ENCODE measurements at places on chromosomes 7 and 10.

DNA sequence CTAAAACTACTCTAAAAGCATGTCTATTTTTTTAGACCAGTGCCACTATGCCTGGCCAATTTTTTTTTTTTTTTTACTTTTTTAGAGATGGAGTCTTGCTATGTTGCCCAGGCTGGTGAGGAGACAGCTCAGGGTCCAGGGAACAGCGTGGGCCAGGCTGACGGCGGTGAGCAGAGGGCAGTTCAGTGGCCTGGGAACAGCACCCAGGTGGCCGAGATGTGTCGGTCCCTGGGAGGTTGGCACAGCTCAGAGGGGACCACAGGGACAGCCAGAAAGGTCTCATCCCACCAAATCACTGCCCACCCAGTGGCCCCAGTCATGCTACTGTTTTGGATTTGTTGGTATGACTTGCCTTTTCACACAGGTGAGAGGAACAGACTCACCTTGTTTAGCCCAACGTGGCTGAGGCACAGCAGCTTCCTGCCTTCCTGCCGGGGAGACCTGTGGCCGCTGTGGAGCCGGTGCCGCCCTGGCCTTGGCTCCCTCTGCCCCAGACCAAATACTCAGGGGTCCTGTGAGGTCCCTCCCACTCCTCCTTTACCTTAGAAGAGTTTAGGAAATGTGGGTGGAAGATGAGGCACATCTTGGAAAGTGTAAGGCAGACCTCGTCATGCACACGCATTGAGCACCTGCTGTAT, 109.6 kb downstream of the PTPRE start:
- peak overlapping the region; percentile 20 for H3K4me3 ChIP-seq
- H3K4me1 ChIP-seq, result peaks cover 1% of the 10 kb centered on the region
- H3K27ac ChIP-seq, result no peak overlapping the region
- DNase-seq, result no peak
- peaks cover 4% of the 10 kb centered on the region for H3K27me3 ChIP-seq
- no peaks in the 10 kb centered on the region for H3K36me3 ChIP-seq

GRCh38 chr10:73577788-73578187, 13.4 kb downstream of the USP54 start:
- H3K4me1 ChIP-seq, result peaks cover 3% of the 10 kb centered on the region
- no peak overlapping the region for H3K4me3 ChIP-seq
- DNase-seq, result no peak
- H3K27ac ChIP-seq, result no peak overlapping the region

DNA sequence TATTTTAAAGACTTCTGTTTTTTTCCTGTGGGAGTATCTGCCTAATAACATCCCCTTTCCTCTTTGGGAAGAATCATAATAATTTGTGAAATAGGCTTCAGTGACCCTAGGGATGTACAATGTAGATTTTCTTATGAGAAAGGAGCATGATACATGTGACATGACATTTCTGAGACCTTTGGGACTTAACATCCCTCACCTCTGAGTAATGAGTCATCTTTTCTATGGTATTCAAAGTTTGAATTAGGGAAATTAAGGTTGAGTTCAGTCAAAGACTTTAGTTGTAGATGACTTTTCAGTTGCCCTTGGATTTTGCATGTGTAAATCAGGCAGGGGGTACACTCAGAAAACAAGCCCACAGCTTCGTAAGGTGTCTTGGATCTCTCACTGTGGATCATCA, 14.3 kb downstream of the GRK5 start:
- no peaks in the 10 kb centered on the region for H3K27me3 ChIP-seq
- peak overlapping the region; percentile 57 for H3K4me3 ChIP-seq
- no peak overlapping the region for H3K27ac ChIP-seq
- no peak for DNase-seq
- H3K36me3 ChIP-seq, result no peaks in the 10 kb centered on the region

- DNase-seq, result no peak
- H3K4me1 ChIP-seq, result no peaks in the 10 kb centered on the region
- H3K27ac ChIP-seq, result no peak overlapping the region
Observed at GRCh38 chr7:88835147-88835728, 39.7 kb upstream of the TEX47 start.

GRCh38 chr10:92544296-92544695, 29.6 kb downstream of the IDE start:
- peak; percentile 62 for DNase-seq
- H3K27ac ChIP-seq, result no peak overlapping the region
- no peaks in the 10 kb centered on the region for H3K36me3 ChIP-seq
- H3K27me3 ChIP-seq, result no peaks in the 10 kb centered on the region

DNA sequence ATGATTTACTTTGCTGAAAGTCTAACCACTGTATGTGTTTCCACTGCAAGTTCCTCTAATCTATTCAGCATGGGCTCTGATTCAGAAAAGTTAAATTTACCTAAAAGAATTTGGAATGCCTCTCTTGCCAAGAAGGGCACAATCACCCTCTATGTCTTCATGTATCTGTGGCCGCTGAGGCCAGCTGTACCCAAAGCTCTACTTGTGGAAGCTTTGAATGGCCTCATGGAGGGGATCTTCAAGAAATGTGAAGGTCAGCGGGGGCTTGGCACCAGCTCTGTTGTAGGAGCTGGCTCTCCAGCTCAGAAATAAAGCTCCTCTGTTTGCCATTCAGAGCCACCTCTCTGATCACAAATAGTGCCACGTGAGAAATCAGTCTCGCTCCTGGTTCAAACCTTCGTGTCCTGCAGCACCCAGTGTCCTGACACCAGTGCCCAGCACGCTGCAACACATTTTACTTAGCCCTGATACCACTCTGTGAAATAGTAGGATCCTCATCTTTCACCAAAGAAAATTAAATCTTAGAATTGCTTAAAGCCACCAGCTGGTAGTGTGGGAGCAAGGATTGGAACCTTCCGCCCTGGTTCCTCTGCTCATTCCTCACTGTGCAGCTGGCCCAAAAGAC, 61.1 kb downstream of the PKD1L1 start:
- peaks cover 42% of the 10 kb centered on the region for H3K27me3 ChIP-seq
- no peak overlapping the region for H3K27ac ChIP-seq
- H3K4me3 ChIP-seq, result no peak overlapping the region
- H3K4me1 ChIP-seq, result peaks cover 5% of the 10 kb centered on the region

GRCh38 chr7:17298840-17299482, 509 bp downstream of the AHR start:
- peak overlapping the region; percentile 37 for H3K27ac ChIP-seq
- no peaks in the 10 kb centered on the region for H3K27me3 ChIP-seq
- H3K4me3 ChIP-seq, result peak overlapping the region; percentile 92
- DNase-seq, result peak; percentile 43
- no peaks in the 10 kb centered on the region for H3K4me1 ChIP-seq
- no peaks in the 10 kb centered on the region for H3K36me3 ChIP-seq

GRCh38 chr10:27959093-27959715, 39.7 kb downstream of the ODAD2 start:
- no peak overlapping the region for H3K4me3 ChIP-seq
- H3K27ac ChIP-seq, result no peak overlapping the region
- no peak for DNase-seq
- peaks cover 2% of the 10 kb centered on the region for H3K4me1 ChIP-seq
- no peaks in the 10 kb centered on the region for H3K27me3 ChIP-seq
- peaks cover 3% of the 10 kb centered on the region for H3K36me3 ChIP-seq

DNA sequence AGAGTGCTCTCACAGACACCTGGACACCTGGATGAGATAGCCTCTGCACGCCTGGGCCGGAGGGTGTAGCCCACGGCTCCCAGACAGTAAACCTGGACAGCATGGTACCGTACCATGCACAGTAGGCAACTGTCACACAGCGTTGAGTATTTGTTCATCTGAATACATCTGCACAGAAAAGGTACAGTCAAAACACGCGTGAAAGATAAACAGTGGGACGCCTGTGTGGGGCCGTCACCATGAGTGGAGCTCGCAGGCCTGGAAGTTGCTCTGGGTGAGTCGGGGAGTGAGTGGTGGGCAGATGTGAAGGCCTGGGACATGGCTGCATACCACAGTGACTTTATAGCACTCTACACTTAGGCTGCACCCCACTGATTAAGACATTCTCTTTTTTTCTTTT, 280.0 kb upstream of the SHH start:
- no peak overlapping the region for H3K27ac ChIP-seq
- DNase-seq, result no peak
- H3K27me3 ChIP-seq, result no peaks in the 10 kb centered on the region
- no peaks in the 10 kb centered on the region for H3K36me3 ChIP-seq

DNA sequence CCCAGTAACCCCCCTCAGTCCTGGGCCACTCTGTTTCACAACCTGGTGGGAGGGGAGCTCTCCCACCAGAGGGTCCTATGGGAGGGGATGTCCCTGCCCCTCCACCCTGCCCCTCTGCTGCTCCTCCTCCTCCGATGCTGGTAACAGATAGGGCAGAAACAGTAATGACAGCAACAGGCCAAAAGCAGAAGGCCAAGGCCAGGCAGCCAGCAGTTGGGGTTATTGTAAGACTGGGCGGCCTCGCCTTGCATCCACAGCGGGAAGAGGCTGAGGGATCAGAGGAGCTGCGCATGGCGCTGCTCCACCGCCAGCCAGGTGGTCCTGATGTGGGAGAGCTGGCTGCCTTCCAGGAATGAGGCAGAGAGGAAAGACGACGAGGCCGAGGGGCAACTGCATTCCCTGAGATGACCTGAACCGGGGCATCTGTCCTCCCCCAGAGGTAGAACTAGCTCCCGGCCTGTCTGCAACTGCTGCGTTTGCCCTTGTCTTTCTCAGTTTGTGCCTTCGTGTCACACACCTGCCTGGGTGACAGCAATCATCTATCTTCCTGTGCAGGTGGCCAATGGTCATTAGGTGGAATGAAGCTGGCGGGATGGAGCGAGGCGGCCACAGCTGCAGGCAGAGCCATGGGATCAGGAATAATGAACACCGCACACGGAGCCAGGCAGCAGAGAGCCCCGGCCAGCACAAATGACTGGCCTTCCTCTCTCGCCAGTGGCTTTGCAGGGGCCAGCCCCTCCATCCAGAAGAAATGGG, 54.0 kb upstream of the CACUL1 start:
- DNase-seq, result no peak
- H3K4me1 ChIP-seq, result no peaks in the 10 kb centered on the region
- H3K27me3 ChIP-seq, result peaks cover 3% of the 10 kb centered on the region

DNA sequence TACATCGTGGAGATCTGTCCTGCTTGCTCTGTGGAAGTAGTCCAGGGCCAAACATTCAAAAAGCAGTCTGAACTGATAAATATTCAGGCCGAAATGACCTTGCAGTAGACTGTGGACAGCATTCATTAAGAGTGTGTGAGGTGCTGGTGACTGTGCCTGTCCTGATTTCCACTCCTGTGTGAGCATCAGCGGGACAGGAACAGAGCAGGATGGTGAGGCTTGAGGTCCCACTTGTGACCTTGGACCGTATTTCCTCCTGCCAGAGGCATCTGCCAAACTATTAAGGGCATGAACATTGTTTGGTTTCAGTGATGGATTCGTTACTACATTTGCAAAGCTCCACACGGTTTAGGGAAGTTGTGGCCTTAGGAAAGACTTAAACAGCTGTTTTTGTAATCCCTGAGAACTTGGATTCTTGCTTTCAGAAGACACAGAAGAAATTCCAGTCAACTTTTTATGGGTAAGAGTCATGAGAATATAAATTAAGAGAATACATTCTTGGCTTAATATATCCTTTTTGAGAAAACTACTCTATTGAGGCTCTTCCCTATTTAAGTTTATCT, 32.8 kb downstream of the CCNY start:
- no peak overlapping the region for H3K4me3 ChIP-seq
- no peaks in the 10 kb centered on the region for H3K27me3 ChIP-seq
- no peak overlapping the region for H3K27ac ChIP-seq
- no peaks in the 10 kb centered on the region for H3K36me3 ChIP-seq

DNA sequence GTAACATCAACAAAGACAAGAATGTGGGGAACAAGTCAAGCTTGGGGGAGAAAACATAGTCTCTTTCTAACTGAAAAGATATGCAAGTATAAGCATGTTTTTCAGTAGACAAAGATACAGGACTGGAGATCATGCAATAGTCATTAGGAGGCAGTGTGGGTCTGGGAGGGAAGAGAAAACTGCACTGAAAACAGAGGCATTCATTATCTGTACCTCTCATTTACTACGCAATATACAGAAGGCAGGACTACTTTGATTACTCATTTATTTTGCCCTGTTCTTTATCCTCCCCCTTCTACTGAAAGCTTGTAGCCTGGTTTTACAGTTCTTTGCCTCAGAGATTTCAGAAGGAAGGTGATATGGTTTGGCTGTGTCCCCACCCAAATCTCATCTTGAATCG, 341.2 kb downstream of the CRPPA start:
- H3K4me3 ChIP-seq, result no peak overlapping the region
- no peak for DNase-seq
- H3K27ac ChIP-seq, result no peak overlapping the region
- H3K4me1 ChIP-seq, result no peaks in the 10 kb centered on the region
- no peaks in the 10 kb centered on the region for H3K36me3 ChIP-seq
- no peaks in the 10 kb centered on the region for H3K27me3 ChIP-seq

- no peak overlapping the region for H3K27ac ChIP-seq
- peak overlapping the region; percentile 92 for H3K4me3 ChIP-seq
- H3K36me3 ChIP-seq, result no peaks in the 10 kb centered on the region
- H3K27me3 ChIP-seq, result no peaks in the 10 kb centered on the region
- H3K4me1 ChIP-seq, result peaks cover 2% of the 10 kb centered on the region
- DNase-seq, result no peak
Observed at GRCh38 chr10:58265249-58265648, 2.4 kb downstream of the IPMK start.

DNA sequence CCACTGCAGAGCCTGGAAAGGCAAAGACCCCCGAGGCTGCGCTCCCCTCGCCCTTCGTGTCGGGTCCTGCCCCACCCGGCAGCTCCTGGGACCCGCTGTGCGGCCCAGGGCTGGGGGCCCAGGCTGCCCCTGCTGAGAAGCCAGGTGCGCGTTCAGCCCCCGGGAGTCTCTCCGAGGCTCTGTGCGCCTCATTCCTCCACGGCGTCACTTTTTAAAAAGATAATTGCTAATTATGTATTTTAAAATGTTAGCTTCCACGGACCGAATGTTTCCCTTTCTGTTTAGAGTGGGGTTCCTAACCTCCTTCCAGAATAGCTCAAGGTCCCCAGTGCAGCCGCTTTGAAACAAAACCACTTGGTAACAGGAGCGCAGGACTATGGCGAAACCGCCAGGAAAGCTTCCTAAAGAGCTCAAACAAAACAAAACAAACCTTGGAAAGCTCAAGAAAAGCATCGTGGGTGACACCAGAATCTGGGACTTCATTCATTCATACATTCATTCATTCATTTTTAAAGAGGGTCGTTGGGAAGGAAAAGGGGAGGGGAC, 45.6 kb downstream of the PDIA4 start:
- H3K36me3 ChIP-seq, result no peaks in the 10 kb centered on the region
- no peak overlapping the region for H3K27ac ChIP-seq
- H3K4me3 ChIP-seq, result peak overlapping the region; percentile 92
- H3K4me1 ChIP-seq, result no peaks in the 10 kb centered on the region
- no peaks in the 10 kb centered on the region for H3K27me3 ChIP-seq

DNA sequence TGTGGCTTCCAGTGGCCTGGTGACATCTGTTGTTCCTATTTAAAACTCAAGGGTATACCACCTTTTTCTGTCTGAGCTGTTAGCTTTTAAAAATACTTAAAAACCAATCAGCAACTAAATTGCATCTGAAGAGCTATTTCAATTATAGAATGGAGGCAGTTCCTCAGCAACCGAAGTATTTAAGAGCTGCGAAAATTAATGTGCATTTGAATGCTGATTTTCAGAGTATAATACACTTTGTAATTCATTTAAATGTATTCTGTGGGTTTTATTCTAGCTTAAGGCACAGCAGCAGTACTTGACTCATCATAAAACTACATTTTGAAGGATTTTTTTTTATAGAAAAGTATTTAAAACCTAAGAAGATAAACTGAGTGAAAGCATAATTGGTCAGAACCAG, 404.9 kb upstream of the PRKCQ start:
- no peaks in the 10 kb centered on the region for H3K36me3 ChIP-seq
- H3K27ac ChIP-seq, result no peak overlapping the region
- no peaks in the 10 kb centered on the region for H3K4me1 ChIP-seq
- no peak for DNase-seq
- no peak overlapping the region for H3K4me3 ChIP-seq
- H3K27me3 ChIP-seq, result no peaks in the 10 kb centered on the region
